Naive thymus-derived CD8-positive, alpha-beta T cell (primary cell): ENCODE measurements at places on chromosomes 2 and 18.
A peak's percentile ranks its signal among the peaks of the same experiment; 100 is the strongest.

DNA sequence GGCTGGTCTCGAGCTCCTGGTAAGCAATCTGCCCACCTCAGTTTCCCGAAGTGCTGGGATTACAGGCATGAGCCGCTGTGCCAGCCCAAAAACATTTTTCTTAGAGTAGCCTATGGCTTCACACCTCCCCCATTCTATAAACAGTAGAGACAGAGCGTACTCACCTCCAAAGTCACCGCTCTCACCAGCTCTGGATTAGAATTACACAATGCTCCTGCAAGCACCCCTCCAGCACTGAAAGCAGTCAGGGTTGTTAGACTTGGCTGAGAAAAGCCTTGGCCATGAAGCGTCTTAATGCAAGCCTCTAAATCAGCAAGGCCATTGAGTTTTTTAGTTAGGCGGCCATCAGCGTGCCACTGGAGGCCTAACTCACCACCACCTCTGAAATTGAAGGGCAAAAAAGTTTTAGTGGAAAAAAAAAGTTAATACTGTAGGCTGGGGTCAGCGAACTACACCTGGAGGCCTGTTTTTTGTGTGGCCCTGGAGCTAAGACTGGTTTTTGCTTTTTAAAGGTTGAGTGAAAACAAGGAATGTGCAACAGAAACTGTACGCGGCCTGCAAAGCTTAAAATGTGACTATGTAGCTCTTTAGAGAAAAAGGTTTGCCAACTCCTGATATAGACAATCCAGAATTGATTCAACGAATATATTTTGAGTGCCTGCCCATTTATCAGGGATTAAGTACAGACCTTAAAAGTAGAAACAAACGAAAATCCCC is 34.6 kb downstream of the PREPL start:
- DNase-seq, result no peak

- no peak for DNase-seq
Measured at GRCh38 chr2:24231461-24231881, 56.6 kb downstream of the FAM228A start.

- DNase-seq, result no peak
Measured at GRCh38 chr18:47898055-47898454, 32.4 kb downstream of the SMAD2 start.

DNA sequence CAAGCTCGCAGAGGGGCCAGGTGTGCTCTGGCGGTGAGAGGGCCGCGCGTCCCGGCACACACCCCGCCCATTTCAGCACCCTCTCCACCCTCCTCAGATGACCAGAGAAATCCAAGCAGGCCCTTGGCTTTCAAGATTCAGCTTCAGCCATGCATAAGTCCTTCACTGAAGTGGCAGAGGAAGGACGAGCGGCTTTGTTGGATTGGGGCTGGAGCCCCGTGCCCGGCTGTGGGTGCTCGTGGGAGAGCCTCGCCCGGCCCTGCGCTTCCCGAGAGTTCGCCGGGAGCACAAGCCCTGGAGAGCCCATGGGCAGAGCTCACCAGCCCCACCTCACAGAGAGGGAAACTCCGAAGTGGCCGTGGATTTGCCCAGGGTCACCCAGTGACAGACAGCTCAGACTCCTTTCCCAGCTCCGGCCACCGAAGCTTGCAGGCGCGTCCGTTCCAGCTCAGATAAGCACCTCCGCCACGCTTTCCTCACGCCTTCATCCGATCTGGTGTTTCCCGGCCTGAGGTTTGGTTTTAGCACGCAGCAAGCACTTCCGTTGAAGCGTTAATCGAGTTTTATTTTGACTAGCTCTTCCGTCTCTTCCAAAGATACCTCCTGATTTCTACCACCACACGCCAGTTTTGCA is 45.6 kb upstream of the MTCL1 start:
- DNase-seq, result no peak

DNA sequence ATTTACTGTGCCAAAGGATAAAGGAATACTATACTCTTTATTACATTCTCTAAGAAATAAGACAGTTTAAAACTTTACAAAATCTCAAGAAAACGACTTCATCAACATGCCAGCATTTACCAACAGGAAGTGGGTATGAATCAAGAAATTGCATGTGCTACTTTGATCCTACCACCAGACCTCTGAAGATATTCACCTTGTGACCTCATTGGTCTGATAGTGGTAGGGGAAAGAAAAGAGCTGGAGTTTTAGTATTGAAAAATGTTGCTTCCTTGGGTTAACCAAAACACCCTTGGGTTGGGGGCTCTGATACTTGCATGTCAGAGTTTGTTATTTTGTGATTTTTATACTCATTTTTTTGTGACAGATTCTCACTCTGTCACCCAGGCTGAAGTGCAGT is 84.1 kb upstream of the LPIN2 start:
- DNase-seq, result peak; percentile 17

GRCh38 chr18:50682852-50683251 is 123.0 kb downstream of the MAPK4 start:
- DNase-seq, result no peak
